Cortex of kidney (tissue), 1 donor: ENCODE measurements at places on chromosomes 16 and 17.

GRCh38 chr17:62778990-62779681 is 29.0 kb downstream of the MARCHF10 start:
- DNase-seq, result no peak

GRCh38 chr17:9132944-9133610 is 111.8 kb downstream of the NTN1 start:
- no peak for DNase-seq

- DNase-seq, result no peak
Measured at GRCh38 chr17:17568772-17569195, 22.7 kb downstream of the PEMT start.

GRCh38 chr17:14405189-14405588 is 104.3 kb downstream of the HS3ST3B1 start:
- DNase-seq, result no peak

DNA sequence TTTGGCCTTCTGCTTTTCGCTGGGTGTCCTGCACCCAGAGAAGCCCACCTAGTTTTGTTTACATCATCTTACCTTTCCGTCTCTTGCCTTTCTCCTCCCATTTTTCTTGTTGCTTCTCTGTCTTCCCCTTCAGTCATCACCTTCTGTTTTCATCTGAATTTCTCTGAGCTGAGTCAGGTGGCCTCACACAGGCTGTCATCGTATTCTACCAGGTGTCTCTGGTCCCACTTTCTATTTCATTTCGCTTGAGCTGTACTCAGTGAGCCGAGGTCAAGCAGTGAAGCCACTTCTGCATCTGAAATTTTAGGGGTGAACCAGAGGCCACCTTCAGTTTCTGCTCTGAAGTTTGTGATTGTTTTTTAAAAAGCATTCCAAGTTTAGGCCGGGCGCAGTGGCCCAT is 9.7 kb downstream of the CRAMP1 start:
- DNase-seq, result no peak

DNA sequence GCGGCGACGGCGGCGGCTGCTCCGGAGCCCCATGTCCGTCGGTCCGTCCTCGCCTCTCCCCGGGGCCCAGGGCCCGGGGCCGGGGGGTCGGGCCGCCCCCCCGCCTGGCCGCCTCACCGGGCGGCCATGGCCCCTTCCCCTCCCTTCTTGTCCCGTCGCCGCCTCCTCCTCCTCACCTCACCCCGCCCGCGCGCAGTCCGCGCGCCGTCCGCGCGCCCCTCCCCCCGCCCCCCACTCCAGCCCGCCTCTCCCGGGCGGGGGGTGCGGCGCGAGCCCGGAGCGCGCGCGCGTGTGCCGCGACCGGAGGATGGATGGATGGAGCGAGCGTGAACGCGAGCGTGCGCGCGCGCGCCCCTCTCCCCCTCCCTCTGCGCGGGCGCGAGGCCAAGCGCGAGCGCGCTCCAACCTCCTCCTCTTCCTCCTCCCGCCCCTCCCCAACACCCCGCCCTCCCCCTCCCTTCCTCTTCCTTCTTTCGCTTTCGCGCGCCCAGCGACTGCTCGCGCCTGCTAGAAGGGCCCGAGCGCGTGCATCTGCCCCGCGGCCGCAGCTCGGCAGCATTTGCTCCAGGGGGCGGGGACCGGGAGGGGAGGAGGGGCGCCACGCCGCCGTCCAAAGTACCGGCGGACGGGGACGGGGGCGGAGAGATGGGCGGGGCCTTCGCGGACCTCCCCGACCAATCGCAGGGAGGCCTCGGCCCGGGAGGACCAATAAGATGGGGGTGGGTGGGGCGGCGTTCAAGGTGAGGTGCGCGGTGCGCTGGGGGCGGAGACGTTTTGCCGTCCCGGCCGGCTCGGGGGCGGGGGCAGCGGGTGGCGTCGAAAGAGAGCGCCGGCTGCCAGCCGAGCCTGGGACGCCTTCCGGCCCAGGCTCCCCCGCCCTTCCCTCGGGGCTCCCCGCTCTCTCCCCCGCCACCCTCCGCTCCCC is at the start of gene ATXN7L3:
TSS of gene ATXN7L3 (minus strand) at position 332 of the 925 bp plus-strand sequence. CDS start 1,814 bp downstream, outside the sequence.
- DNase-seq, result peak; percentile 89

- DNase-seq, result no peak
Measured at GRCh38 chr16:77662246-77662645, 60.1 kb upstream of the NUDT7 start.

GRCh38 chr17:19302791-19303331 is 59.7 kb downstream of the B9D1 start:
- DNase-seq, result no peak

DNA sequence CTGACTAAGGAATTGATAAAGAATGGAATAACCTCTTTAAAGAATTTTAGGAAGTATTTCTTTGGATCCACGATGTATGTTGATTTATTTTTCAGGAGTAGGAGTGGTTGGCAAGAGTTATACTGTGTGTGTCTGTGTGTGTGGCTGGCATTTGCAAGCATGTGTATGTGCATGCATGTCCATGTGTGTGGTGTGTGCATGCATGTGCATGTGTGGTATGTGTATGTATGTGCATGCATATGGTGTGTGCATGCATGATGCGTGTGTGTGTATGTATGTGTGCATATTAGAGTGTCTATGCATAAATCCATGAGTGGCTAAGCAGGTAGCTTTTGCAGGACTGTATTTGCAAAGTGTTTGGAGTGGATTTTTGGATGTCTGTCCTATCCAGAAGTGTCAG is 120.8 kb downstream of the HS3ST2 start:
- DNase-seq, result no peak

- DNase-seq, result no peak
Measured at GRCh38 chr16:31198207-31198882, 4.2 kb downstream of the PYCARD start.

- no peak for DNase-seq
Measured at GRCh38 chr17:42720996-42721583, 23.8 kb downstream of the EZH1 start.

DNA sequence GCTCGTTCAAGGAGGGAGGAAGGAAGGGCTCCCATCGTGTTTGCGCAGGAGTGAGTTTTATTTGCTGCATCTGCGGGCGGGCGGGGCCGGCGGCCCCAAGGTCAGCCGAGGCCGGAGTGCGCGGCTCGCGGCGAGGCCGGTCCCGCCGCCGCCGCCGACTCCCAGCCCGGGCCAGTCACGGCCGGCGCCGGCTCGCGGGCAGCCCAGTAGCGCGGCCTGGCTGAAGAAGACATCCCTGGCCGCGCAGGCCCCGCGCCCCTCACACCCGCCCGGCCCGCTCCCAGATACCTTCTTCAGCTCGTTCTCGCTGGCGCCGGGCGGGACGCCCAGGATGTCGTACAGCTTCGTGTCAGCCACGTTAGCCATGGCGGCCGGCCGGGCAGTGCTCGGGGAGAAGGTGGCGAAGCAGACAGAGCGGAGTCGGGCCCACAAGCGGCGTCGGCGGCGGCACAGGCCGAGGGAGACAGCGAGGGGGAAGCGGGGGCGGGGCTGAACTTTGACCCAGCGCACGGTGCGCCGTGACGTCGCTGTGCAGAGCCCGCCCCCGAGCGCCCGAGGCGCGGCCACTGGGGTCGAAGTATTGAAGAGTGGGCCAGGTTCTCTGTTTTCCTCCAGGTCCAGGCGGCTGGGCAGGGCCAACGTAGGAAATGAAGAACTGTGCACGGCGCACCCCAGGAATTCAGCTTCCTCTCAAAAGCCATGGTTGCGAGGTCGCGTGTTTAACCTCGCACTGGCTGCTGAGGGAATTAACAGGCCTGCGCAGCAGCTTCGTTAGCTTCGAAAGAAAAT is at the start of gene DNAJA2:
TSS of gene DNAJA2 (minus strand) at position 468 of the 789 bp plus-strand sequence. CDS start at position 366, 102 bp downstream.
- DNase-seq, result no peak

GRCh38 chr17:48439875-48440505 is 10.0 kb upstream of the SKAP1 start:
- no peak for DNase-seq

DNA sequence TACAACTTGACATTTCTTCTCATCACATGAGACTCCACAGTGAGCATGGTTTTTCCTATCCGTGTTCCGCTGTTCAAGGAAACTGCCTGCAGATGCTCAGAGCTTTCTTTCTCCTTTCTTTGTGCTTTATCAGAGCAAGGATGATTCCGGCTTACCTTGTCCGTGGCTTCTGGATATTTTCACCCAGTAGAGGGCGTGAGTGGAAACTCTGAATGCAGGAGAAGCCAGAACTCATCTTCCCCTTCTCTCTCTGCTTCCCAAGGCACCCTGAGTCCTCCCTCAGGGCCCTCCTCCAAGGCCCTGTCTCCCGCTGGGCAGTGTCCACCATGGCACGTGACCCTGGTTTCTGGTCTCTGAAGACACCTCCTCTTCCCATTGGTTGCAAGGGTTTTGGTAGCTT is 721.1 kb upstream of the RBFOX1 start:
- DNase-seq, result no peak

DNA sequence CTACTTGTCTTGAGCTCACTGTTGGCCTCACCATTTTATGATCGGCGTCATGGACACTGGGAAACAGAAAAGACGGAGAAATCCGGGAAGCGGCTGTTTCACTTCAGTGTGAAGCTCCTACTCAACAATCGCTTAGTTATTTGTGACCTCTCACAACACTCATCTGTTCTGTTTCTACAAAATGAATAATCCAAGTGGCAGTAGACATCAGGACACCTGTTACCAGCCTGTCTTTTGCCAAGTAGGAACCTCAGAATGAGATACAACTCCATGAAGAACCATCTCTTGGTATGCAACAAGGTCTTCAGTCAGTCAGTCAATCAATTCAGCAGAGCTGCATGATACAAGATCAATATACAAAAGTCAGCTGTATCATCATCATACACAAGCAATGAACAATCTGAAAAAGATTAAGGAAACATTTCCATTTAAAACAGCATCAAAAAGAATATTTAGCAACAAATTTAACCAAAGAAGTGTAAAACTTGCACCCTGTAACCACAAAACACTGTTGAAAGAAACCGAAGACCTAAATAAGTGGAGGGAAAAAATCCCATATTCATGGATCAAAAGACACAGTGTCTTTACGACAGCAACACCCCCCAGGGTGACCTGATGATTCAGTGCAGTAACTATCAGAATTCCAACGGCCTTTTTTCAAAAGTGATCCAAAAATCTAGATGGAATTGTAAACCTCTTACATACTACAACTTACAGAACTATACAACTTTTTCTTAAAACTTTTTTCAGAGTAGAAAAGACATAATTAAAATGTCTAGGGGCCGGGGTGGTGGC is 63.4 kb downstream of the ANKRD11 start:
- DNase-seq, result no peak

GRCh38 chr16:84218176-84218823 is 21.5 kb downstream of the KCNG4 start:
- DNase-seq, result no peak

DNA sequence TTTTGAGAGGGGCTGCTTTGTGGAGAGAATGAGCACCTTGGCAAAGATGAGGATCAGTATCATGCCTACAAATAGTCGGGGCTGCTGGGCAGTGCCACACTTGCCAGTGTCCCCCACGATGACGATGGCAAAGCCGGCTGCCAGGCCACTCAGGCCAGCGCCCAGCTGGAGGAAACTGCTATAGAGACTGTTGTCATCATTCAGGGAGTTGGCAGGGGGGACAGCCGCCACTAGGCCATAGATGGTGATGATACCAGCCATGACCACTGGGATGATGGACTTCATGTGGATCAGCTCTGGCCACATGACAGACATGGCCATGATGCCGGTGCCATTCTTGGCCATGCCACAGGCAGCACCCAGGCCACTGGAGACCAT is 23.8 kb downstream of the MINK1 start:
- DNase-seq, result no peak

GRCh38 chr17:59328601-59329000 is 2.9 kb upstream of the YPEL2 start:
- no peak for DNase-seq

GRCh38 chr17:70073310-70073709 is 1.7 kb upstream of the KCNJ16 start:
- no peak for DNase-seq

DNA sequence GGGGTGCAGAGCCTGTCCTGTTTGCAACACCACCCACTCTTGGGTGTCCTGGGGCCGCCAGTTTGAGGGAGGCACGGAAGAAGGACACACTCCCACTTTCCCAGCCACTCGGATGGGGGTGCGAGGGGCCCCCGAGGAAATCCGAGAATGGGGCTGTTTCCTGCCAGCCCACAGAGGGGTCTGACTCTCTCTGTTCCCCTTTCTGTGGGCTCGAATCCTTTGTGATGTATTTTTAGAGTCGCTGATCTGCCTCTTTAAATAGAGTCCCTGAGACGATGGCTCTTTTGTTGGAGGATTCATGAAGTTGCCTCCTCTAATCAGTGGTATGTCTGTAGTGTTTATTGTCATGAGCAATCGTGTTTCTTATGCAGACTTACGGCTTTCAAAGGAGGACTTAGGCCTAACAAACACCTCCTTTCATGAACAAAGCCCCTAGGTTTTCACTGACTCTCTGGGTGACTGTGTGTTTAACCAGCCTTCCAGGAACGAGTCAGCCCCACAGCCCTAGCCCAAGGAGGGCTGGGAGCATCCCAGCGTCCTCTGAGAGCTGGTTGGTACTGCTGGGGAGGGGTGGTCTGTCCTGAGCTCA is 29.1 kb downstream of the CIBAR2 start:
- no peak for DNase-seq
